ENCODE measurements at places on chromosomes 11 and 22.

DNA sequence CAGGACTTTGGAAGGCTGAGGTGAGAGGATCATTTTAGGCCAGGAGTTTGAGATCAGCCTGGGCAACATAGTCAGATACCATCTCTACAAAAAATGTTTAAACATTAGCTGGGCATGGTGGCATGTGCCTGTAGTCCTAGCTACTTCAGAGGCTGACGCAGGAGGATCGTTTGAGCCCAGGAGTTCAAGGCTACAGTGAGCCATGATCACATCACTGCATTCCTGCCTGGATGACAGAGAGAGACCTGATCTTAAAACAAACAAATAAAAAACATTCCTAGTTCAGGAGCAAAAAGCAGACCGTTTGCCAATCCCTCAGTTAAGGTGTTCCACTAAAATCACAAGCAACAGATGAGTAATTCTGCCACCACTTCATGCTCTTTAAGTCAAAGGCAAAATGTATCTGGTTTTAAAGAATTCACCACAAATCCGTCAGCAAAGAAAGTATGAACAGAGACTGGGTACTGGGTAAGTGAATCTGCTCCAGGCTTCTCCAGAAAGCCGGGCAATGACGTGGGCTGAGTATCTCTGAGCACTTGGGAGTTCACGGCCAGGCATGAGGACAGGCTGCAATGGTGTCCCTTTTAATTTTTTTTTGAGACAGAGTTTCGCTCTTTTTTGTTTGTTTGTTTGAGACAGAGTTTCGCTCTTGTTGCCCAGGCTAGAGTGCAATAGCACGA is 19.5 kb downstream of the CLTCL1 start:
- no peak for DNase-seq

GRCh38 chr11:14374922-14375830 is 16.2 kb upstream of the RRAS2 start:
- DNase-seq, result no peak

DNA sequence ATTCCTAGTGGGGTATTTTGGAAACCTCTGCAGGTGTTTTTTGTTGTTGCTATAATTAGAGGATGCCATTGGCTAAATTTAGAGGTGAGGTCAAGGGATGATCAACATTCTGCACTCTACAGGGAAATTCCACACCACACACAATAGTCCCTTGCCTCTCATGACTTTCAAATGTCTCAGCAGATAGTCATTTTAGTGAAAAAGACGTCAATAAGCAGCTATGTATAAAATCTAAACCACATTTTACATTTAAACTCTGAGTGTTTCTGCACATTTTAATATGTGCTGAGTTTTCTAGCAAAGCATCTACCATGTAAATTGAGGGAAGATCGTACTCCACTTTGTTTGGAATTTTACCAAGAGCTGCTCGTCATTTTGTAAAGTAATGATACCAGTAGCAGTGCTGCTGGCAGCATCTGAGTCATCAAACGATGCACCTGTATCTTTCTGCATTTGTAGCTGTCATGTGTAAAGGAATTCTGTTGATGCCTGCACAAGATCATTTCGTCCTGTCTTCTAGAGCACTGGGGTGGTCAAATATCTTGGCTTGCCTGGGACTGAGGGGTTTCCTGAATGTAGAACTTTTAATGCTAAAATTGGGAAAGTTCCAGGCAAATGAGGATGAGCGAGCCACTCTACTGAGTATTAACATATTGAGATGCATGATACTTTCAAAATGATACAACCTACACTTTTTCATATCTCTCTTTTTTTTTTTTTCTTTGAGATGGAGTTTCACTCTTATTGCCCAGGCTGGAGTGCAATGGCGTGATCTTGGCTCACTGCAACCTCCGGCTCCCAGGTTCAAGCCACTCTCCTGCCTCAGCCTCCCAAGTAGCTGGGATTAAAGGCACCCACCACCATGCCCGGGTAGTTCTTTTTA is 414.5 kb upstream of the SYN3 start:
- DNase-seq, result no peak

DNA sequence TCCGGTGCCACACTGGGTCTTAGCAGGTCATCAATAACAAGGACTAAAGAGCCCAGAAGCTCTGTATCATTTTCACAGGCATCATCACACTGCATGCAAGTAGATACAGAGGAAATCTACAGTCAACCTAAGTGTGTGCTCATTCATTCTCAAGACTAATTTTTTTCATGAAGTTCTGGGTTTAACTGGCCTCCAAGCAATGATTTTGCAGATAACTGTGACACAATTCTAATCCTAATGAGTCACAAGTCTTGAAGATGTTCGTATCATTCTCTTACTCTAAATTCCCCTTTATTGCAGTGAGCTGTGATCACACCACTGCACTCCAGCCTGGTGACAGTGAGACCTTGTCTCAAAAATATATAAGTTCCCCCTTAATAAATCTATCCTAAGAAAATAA is 2.5 kb downstream of the OR52W1 start:
- DNase-seq, result no peak

DNA sequence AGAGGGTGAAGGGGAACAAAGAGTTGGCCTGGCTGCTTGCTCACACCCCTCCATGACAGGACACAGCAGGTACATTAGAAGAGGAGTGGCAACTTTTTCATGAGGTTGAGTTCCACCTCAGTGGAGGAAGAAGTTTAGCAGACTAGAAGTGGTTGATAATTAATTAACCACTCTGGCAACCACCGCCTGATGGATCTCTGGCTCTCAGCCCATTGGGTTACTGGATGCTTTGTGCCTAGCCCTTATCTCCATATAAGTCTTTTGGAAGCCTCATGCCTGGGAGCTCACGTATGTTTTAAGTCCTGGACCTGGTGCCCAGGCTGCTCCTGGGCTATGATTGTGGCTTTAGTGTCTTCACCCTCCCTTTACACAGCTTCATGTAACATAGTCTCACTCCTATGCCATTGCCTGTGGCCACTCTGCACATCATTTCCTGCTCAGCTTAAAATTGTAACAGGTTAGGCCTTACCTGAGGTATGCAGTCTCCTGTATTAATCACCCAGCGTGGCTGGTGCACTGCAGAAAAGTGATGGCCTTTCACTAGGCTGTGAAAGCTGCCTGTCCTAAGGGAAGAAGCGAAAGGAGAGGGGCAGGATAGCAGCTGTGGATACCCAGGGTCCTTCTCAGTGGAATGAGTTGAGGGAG is 72.7 kb upstream of the CRTAM start:
- no peak for DNase-seq

GRCh38 chr11:113926273-113927197 is 21.9 kb downstream of the HTR3B start:
- no peak for DNase-seq

DNA sequence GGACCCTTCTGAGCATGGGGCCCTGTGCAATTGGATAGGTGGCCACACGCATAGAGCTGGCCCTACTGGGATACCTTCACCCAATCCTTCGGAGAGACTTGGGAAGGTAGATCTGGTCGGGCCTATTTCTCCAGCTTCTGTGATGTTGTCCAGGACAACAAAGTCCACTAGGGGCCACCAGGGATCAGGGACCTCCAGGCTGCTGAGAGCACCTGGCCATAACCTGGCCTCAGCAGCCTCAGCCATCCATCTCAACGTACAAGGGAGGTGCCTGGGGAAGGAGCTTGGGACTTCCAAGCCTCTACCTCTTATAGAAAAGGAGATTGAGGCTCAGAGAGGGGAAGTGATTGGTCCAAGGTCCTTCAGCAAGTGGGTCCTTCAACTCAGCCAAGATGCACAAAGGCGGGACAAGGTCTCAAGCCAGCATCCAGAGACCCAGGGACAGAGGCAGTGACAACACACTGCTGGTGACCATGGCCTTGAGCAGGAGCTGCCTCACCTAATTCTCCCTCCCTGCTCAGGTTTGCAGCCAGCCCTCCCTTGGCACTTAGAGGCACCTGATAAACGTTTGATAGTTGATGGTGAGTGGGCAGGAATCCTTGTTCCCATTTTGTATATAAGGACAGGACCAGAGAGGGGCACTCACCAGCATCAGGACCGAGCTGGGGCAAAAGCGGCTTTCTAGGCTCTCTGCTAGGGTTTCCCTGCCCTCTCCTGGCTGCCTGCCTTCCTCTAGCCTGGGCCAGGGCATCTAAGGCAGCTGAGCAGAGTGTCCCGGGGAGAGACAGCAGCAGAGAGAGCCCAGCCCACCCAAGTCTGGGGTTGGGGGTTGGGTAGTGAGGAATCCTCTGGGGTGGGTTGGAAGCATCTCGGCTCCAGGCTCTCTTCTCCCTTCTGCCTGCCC is 4.5 kb downstream of the RAC2 start:
- no peak for DNase-seq

DNA sequence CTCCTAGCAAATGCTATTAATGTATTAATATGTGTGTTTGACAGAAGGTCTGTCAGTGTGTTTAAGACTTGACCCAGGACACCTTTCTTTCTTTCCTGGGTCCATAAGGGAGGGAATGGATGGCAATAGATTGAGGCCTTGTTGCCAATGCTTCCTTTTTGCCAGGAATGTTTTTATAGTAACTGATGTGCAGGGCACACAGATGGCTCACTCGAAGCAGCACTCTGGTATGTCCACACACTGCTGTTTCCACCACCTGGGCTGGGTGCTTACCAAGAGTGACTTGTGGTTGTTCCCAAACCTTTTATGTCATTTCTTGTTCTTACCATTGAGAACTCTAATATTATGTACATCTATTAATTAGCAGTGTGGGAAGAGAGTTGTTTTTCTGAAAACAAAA is 396.9 kb upstream of the SYN3 start:
- DNase-seq, result peak; percentile 39

- peak; percentile 19 for DNase-seq
Observed at GRCh38 chr22:49929211-49929979, 11.0 kb downstream of the CRELD2 start.

GRCh38 chr22:33757041-33757801 is 163.1 kb downstream of the LARGE1 start:
- no peak for DNase-seq

- no peak for DNase-seq
Observed at GRCh38 chr11:117564321-117564720, 232.7 kb downstream of the DSCAML1 start.

- no peak for DNase-seq
Observed at GRCh38 chr22:19853879-19854777, 546 bp downstream of the GNB1L start.

DNA sequence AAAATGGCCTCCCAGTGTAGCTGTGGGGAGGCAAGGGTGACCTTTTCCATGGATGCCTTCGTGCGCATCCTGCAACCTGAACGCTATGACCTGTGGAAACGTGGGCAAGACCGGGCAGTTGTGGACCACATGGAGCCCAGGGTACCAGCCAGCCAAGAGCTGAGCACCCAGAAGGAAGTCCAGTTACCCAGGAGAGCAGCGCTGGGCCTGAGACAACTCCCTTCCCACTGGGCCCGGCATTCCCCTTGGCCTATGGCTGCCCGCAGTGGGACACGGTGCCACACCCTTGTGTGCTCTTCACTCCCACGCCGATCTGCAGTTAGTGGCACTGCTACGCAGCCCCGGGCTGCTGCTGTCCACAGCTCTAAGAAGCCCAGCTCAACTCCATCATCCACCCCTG is 24.8 kb downstream of the KDM4D start:
- DNase-seq, result no peak

DNA sequence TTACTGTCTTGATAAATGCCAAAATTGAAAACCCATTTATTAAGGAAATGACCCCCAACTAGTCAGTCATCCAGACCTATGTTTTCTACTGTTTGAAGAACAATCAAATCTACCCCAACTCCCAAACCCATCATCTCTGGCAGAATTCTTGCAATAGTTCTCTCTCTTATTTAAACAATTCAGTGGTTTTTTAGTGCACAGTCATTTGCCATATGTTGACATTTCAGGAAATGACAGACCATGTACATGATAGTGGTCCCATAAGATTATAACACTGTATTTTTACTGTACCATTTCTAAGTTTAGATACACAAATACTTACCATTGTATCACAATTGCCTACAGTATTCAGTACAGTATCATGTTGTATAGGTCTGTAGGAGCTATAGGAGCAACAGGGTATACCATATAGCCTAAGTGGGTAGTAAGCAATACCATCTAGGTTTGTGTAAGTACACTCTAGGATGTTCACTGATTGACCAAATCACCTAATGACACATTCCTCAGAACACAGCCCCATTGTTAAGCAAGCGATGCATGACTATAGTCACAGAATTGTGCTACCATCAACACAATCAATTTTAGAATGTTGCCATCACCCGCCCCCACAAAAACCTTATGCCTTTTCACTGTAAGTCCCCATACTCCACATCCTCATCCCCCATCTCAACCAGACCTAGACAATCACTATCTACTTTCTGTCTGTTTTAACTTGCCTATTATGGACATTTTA is 41.8 kb downstream of the MMP20 start:
- no peak for DNase-seq

- no peak for DNase-seq
Observed at GRCh38 chr11:116130122-116130521, 625.9 kb upstream of the CADM1 start.

- peak; percentile 12 for DNase-seq
Observed at GRCh38 chr22:36775586-36775963, 344 bp downstream of the IFT27 start.

DNA sequence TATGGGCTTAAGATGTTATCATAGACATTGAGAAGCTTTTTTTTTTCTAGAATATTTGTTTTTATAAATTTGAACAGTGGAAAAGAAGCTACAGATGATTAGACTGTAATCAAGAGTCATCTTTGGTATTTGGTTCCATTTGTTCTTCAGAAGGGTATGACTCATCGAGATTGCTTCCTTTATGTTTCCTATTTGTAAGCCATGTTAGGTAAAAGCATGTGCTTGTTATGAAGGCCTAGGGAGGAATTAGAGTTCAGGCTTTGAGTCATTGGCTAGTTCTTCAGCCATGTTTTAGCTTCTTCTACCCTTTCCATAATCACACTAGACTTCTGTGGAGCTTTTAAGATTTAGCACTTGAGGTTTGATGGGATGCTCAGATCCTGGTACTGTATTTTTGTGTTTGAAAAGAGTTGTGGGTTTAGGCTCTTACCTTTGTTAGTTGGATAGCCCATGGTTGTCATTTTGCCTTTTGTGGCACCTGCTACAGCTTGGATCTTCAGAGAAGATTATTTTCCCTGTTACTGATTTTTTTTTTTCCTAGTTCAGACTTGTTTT is 44.3 kb downstream of the POLD3 start:
- no peak for DNase-seq

GRCh38 chr11:70828593-70829082 is 423.7 kb downstream of the SHANK2 start:
- no peak for DNase-seq
